Fibroblast of skin of right biceps (primary cell): ENCODE measurements at places on chromosomes 7 and 10.
A peak's percentile ranks its signal among the peaks of the same experiment; 100 is the strongest.

DNA sequence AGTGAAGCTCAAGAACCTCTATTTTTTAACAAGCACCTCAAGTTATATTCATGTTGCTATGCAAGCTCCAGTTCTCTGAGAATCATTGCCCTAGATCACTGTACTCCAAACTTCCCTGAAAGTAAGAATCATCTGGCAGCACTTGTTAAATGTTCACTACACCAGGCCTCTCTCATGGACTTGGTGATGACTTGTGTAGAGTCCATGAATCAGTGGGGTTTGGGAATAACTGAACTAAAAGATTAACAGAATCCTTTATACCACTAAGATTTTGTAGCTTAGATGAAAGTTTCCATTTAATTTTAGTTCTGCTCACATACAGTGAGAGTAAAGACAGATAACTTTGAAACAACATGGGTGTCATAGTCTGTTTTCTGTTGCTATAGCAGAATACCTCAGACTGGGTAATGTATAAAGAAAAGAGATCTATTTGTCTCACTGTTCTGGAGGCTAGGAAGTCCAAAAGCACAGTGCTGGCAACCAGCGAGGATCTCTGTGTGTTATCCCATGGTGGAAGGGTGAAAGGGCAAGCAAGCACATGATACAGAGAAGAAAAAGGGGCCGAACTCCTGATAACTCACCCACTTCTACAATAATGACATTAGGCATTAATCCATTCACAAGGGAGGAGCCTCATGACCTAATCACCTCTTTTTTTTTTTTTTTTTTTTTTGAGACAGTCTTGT lies 27.9 kb upstream of the AOAH start:
- DNase-seq: no peak

- DNase-seq: peak; percentile 20
These were observed 92.7 kb upstream of the GPR26 start for GRCh38 chr10:123573236-123574108.

DNA sequence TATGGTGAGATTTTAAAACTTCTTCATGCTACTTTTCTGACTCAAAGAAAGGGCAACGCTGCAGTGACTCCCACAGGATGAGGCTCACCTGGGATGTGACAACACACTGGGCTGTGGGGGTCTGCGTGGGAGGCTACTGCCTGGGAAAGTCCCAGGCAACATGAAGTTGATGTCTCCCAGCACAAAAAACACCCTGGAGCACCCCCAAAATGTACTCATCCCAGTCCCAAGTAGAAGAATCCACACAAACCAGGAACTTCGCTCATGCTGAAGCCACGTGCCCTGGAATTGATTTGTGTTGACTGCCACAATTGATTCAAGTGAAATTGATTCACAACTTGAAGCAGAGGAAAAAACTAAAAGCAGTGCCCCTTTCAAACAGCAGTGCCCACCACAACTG lies 24.9 kb upstream of the PTPRN2 start:
- DNase-seq: no peak

DNA sequence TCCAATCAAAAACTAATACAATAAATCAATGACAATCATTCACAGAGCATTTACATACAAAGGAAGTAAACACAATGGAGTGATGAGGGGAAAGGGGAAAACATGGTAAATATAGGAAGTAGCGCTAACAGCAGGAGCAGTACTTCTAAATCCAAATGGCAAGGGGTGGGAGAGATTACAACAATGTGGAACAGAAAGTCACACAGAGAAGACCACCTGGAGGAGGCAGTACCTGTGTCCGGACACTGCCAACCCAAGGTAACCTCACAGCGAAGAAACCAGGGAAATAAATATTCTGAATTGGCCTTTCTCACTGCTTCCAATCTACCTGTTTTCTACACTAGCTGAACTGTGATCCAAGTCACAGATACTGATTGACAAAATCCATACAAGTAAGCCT lies 58.2 kb downstream of the ABI1 start:
- DNase-seq: no peak

GRCh38 chr10:24751716-24752115 lies 28.0 kb upstream of the ARHGAP21 start:
- DNase-seq: no peak

DNA sequence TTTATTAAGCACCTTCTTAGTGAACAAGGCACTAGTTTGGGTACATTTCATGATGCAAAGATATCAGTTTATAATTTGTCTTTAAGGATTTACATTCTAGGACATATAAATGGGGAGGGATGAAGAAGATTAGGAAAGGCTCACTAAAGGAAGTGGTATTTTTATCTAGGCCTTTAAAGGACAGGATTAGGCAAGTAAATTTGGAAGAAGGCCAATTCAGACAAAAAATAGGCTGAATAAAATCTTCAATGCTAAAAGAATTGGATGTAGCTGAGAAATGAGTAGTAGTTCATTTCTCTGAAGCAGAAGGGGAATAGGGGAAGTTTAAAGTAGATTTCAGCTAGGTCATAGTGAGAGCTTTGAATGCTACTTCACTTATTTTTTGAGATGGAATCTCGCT lies 4.8 kb upstream of the FAM24B start:
- no peak for DNase-seq

GRCh38 chr7:22248111-22248809 lies 108.7 kb downstream of the RAPGEF5 start:
- peak; percentile 1 for DNase-seq
